ENCODE measurements at places on chromosomes 4 and X.

DNA sequence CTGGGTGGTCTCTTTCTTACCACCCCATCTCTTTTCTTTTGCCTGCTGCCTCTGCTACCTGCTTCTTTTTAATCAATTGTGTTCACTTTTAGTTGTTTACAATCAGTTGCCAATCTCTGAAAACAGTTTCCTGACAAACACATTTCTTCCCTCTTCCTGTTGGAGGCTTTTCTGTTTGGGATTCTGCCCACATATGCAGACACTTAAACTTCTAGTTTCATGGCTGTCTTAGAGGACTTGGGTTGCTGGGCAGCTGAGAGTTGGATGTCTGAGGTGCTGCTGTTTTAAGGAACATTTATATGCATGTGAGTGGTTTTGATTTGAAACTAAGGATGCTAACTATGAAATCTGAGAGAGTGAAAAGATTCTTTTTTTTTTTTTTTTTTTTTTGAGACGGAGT is 112.3 kb upstream of the LIMCH1 start:
- DNase-seq, result no peak

DNA sequence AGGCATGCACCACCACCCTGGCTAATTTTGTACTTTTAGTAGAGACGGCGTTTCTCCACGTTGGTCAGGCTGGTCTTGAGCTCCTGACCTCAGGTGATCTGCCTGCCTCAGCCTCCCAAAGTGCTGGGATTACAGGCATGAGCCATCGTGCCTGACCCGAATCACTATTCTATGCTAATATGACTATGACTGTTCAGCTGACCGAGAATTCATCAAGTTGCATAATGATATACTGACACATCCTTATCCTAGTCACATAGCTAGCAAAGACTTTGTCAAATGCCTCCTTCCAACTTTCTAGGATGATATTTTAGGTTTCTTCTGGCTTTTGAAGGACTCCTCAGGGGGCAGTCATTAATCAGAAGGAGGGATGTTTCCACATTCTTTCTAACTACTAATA is 4.8 kb upstream of the GPM6B start:
- no peak for DNase-seq

GRCh38 chr4:86759298-86759697 is 89.9 kb downstream of the SLC10A6 start:
- no peak for DNase-seq

- DNase-seq, result no peak
These were observed 797.3 kb upstream of the FRG1 start for GRCh38 chr4:189143263-189143952.

- peak; percentile 60 for DNase-seq
These were observed 59.9 kb downstream of the GSPT2 start for GRCh38 chrX:51802917-51803688.

- no peak for DNase-seq
These were observed 166.7 kb downstream of the HS6ST2 start for GRCh38 chrX:132791714-132792113.

DNA sequence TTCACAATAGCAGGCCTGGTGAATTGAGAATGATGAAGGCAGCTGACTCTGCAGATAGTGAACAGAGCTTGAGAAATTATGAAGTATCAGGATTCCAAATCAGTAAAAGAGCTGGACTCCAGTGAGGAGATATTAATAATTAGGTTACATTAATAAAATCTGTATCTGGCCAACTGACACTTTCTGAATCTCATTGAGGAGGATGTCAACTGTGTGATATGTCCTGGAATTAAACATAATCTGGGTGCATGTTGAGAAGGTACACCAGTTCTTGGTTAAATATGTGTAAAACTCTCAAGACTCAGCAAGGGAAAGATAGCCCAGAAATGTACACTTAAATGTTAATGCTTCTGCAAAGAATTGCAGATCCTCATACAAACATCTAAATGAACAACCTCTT is 177.8 kb upstream of the SFRP2 start:
- DNase-seq, result no peak

GRCh38 chr4:16083241-16084191 is at the start of gene PROM1:
Gene PROM1, minus strand, starts transcription at chr4:16084023. Its CDS starts 8,117 bp downstream, at chr4:16075906.
- peak; percentile 3 for DNase-seq

- DNase-seq, result peak; percentile 98
These were observed 28.3 kb downstream of the CYTL1 start for GRCh38 chr4:4990857-4991540.

DNA sequence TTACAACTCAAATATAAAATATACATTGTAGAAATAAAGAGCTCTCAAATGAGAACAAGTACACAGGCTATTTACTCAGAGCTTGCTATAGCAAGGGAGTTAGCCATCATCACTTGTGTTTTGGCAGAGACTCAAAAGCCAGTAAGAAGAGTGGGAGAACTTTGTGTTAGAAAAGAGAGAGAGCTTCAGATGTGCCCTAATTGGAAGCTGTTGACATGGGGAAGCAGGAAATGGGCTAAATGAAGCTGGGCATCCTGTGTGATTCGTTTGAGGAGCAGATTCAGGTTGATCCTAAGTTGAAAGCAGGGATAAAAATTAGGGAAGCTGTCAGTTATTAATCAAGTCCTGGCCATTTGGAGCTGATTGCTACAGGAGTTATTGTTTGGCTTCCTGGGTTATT is 207.4 kb upstream of the MAOA start:
- DNase-seq, result no peak
